Upper lobe of left lung (tissue), 6 donors: ENCODE measurements at places on chromosomes 13 and 19.
A peak's percentile ranks its signal among the peaks of the same experiment; 100 is the strongest.

- no peak for DNase-seq
- H3K36me3 ChIP-seq: no peaks in the 10 kb centered on the region
- H3K27me3 ChIP-seq: no peaks in the 10 kb centered on the region
- no peak overlapping the region for H3K27ac ChIP-seq
Observed at GRCh38 chr13:99859178-99860177, 112.1 kb downstream of the ZIC5 start.

- no peaks in the 10 kb centered on the region for H3K27me3 ChIP-seq
- no peaks in the 10 kb centered on the region for H3K4me1 ChIP-seq
- no peak for DNase-seq
- H3K36me3 ChIP-seq: peaks cover 64% of the 10 kb centered on the region
Observed at GRCh38 chr13:113536461-113537110, 46.1 kb upstream of the DCUN1D2 start.

GRCh38 chr13:45413826-45414307 lies 4.3 kb downstream of the SLC25A30 start:
- H3K4me3 ChIP-seq: peak overlapping the region; percentile 36
- H3K27ac ChIP-seq: peak overlapping the region; percentile 71
- H3K36me3 ChIP-seq: no peaks in the 10 kb centered on the region
- DNase-seq: no peak

- H3K27me3 ChIP-seq: no peaks in the 10 kb centered on the region
- H3K36me3 ChIP-seq: no peaks in the 10 kb centered on the region
- DNase-seq: no peak
- no peaks in the 10 kb centered on the region for H3K4me1 ChIP-seq
Observed at GRCh38 chr13:63110466-63110865, 1694.8 kb upstream of the PCDH20 start.

- no peak overlapping the region for H3K4me3 ChIP-seq
- H3K27me3 ChIP-seq: no peaks in the 10 kb centered on the region
- no peak overlapping the region for H3K27ac ChIP-seq
- no peak for DNase-seq
Observed at GRCh38 chr19:39024875-39025641, 7.3 kb downstream of the FBXO27 start.

DNA sequence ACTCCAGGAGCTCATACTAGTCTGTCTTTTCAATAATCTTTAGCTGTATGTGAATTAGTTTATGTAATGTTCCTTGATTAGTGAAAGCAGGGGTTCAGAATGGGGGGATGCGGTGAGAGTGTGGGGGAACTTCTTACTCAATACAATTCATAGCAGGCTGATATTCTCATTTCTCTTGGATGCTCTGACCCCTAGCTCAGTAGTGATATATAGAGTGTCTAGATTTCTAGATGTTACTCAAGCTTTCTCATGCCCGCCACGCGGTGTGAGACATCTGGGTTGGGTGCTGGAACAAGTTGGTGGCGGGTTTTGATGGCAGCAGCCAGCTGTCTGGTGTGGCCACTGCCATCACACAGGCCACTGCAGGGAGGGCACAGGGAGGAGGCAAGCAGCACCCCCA lies 39.3 kb upstream of the FLT1 start:
- DNase-seq: no peak
- H3K4me3 ChIP-seq: no peak overlapping the region
- H3K4me1 ChIP-seq: peaks cover 28% of the 10 kb centered on the region
- H3K36me3 ChIP-seq: no peaks in the 10 kb centered on the region

DNA sequence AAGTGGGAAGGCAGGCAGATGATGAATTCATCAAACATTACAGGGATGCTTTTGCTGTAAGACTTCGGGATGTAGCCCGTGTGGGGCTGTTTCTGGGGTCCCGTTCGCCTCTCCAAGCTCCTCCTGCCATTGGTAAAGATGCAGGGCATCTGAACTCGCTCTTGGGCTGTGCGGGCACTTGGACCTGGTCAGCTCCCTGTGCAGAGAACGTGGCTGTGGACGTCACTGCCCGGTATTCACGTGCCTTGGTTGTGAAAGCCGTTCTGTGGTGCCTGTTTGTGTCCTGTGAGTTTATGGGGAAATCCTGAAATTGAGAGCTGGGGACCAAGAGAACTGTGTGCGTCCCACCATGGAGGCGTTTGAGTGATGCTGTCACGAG lies 5.4 kb downstream of the TFDP1 start:
- no peak for DNase-seq
- no peak overlapping the region for H3K27ac ChIP-seq
- H3K36me3 ChIP-seq: peaks cover 10% of the 10 kb centered on the region
- H3K27me3 ChIP-seq: no peaks in the 10 kb centered on the region
- H3K4me1 ChIP-seq: peaks cover 8% of the 10 kb centered on the region

GRCh38 chr13:33828431-33829129 lies 10.6 kb downstream of the RFC3 start:
- no peaks in the 10 kb centered on the region for H3K27me3 ChIP-seq
- H3K36me3 ChIP-seq: peaks cover 5% of the 10 kb centered on the region

GRCh38 chr19:15759962-15760565 lies 22.3 kb downstream of the OR10H3 start:
- no peaks in the 10 kb centered on the region for H3K4me1 ChIP-seq
- no peaks in the 10 kb centered on the region for H3K36me3 ChIP-seq
- DNase-seq: no peak
- no peaks in the 10 kb centered on the region for H3K27me3 ChIP-seq
- no peak overlapping the region for H3K4me3 ChIP-seq

GRCh38 chr19:10471909-10472308 lies 31.2 kb downstream of the KEAP1 start:
- no peak overlapping the region for H3K4me3 ChIP-seq
- no peaks in the 10 kb centered on the region for H3K4me1 ChIP-seq
- DNase-seq: no peak

- no peaks in the 10 kb centered on the region for H3K27me3 ChIP-seq
- H3K4me3 ChIP-seq: peak within 1 kb of the TSS; percentile 96
- peaks cover 24% of the 10 kb centered on the region for H3K4me1 ChIP-seq
- peaks cover 5% of the 10 kb centered on the region for H3K36me3 ChIP-seq
- peak within 1 kb of the TSS; percentile 86 for H3K27ac ChIP-seq
Observed at GRCh38 chr19:3626473-3627350, at the start of gene CACTIN. Gene CACTIN, minus strand, starts transcription at chr19:3626790. Its CDS starts 28 bp downstream, at chr19:3626762.

GRCh38 chr19:27654266-27654990 lies 1558.5 kb downstream of the UQCRFS1 start:
- H3K27me3 ChIP-seq: no peaks in the 10 kb centered on the region
- no peaks in the 10 kb centered on the region for H3K36me3 ChIP-seq
- DNase-seq: no peak
- no peaks in the 10 kb centered on the region for H3K4me1 ChIP-seq
- no peak overlapping the region for H3K4me3 ChIP-seq

- H3K36me3 ChIP-seq: no peaks in the 10 kb centered on the region
- no peak overlapping the region for H3K4me3 ChIP-seq
- peaks cover 6% of the 10 kb centered on the region for H3K4me1 ChIP-seq
Observed at GRCh38 chr13:51223560-51224270, 1.5 kb downstream of the FAM124A start.

GRCh38 chr19:39001041-39001440 lies 25.5 kb upstream of the FBXO17 start:
- no peak overlapping the region for H3K27ac ChIP-seq
- DNase-seq: no peak
- H3K4me1 ChIP-seq: no peaks in the 10 kb centered on the region
- H3K27me3 ChIP-seq: no peaks in the 10 kb centered on the region

DNA sequence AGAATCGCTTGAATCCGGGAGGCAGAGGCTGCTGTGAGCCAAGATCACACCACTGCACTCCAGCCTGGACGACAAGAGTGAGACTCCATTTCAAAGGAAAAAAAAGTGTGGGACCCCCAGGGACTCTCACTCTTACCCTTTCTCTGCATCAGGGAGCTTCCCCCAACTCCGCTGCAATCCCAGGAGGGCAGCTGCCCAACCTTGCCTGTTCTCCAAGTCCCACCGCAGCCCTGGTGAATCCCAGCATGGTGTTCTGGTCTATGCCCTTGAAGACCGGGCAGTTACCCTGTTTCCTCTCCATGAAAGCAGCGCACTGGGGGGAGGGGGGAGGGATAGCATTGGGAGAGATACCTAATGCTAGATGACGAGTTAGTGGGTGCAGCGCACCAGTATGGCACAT lies 35.7 kb upstream of the DPRX start:
- H3K27ac ChIP-seq: no peak overlapping the region

DNA sequence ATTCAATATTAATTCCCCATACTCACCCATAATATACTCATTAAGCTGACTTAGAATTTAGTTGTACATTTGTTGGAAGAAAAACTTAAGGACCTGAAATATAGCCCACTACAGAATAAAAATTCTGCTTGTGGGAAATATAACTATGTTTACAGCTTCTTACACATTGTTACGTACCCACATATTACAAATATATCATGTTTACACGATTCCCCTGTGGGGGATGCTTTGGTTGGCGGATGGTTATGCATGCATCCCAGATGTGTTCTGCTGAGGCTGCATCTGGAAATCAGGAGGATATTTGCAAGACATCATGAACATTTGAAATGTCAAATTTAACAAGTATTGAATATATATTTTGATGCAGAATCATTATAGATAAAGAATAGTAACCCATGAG lies 79.5 kb upstream of the KL start:
- no peaks in the 10 kb centered on the region for H3K27me3 ChIP-seq
- H3K4me1 ChIP-seq: no peaks in the 10 kb centered on the region
- no peak overlapping the region for H3K4me3 ChIP-seq
- H3K27ac ChIP-seq: no peak overlapping the region

DNA sequence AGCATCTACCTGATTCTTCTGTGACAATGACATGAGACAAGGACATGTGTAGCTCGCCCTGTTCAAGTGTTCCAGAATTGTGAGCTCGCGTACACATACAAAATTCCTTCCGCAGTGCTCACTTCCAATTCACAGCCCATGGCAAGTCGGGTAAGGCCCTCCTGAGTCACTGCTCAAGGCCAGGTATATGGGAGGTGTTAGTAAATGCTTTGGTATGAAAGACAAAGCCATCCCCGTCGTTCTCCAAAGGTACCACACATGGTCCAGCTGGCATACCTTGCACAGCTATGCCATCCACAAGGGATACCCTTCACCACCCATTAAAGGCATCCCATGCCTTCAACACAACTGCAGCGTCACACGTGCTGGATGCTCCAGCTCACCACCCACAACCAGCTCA lies 4.4 kb upstream of the ELL start:
- H3K27me3 ChIP-seq: no peaks in the 10 kb centered on the region
- peaks cover 1% of the 10 kb centered on the region for H3K36me3 ChIP-seq
- DNase-seq: no peak
- H3K27ac ChIP-seq: no peak overlapping the region
- H3K4me1 ChIP-seq: no peaks in the 10 kb centered on the region

DNA sequence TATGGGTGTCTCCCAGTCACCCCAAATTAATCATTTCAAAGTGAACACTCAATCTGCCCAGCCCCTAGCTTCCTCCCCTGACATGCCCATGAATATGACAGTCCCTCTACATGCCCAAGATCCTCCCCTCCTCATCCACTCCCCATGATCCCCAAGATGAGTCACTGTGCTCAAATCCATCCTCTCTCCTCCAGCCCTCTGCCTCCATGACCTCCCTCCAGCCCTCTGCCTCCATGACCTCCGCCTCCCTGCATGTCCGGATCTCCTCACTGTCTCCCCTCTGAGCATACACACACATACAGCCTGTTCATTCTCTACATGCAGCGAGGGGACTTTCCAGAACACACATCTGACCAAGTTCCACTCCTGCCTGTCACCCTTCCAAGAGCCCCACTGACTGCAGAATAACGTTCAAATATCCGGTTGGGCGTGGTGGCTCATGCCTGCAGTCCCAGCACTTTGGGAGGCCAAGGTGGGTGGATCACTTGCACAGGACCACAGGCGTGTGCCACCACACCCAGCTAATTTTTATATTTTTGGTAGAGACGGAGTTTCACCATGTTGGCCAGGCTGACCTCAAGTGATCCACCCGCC lies 18.4 kb upstream of the FEM1A start:
- no peaks in the 10 kb centered on the region for H3K27me3 ChIP-seq
- no peaks in the 10 kb centered on the region for H3K36me3 ChIP-seq
- H3K27ac ChIP-seq: no peak overlapping the region
- no peak overlapping the region for H3K4me3 ChIP-seq
